ENCODE measurements at places on chromosomes 12 and 14.

GRCh38 chr12:82425241-82425640 is 66.9 kb downstream of the METTL25 start:
- DNase-seq, result no peak

DNA sequence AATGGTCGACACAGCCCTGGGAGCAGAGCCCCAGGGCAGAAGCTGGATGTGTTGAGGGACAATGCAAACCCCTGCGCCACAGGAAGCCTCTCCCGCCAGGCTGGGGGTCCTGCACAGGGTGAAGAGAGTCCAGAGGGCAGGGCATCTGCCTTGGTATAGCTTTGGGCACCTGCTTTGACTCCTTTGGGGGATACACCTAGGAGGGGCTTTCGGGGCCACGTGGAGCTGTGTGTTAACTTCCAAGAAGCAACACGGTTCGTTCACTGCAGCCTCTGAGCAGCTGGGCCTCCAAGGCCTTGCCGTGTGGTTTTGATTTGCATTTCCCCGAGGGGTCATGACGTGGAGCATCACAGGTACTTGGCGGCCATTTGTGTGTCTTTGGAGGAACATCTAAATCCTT is 5.8 kb upstream of the PUS1 start:
- DNase-seq, result no peak

GRCh38 chr14:80223696-80224465 is 12.6 kb upstream of the DIO2 start:
- DNase-seq, result no peak

DNA sequence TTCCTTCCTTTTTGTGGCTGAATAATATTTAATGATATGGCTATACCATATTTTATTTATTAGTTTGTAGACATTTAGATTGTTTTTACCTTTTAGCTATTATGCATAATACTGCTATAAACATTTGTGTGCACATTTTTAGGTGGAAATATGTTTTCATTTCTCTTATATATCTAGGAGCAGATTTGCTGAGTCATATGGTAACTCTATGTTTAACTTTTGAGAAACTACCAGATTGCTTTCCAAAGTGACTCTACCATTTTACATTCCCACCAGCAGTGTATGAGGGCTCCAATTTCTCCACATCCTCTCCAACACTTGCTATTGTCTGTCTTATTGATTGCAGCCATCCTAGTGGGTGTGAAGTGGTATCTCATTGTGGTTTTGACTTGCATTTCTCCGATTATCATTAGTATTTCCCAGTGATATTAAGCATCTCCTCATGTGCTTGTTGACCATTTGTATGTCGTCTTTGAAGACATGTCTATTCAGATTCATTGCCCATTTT is 160.2 kb downstream of the KICS2 start:
- DNase-seq, result no peak
